ENCODE measurements at places on chromosomes 1 and 21. TPM values are rescaled to one million over a fixed set of nuclear protein-coding genes. Genes with fewer than 3 reads are reported as not detected.

DNA sequence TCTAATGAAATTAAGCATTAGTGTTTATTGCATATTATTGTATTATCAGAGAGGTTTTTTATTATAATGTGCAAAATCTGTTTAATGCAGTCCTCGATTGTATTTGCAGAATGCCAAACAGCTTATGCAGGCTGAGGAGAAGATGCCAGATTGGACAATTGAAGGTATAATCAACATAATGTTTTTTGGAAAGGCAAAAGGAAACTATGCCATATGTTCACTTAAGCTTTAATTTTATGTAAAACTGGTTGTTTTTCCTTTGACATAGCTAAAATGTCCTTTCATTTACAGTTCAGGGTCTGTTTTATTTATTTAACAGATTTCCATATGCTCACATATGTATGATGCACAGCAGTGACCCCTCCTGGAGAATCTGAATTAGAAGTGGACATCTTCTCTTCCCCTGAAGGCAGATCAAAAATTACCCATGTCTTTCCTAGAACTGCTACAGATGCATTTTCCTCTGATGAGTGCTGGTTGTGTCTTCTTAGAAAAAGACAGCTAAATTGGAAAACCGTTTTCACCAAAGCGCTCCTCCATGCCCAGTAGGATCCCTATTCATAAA, 143.5 kb upstream of the USH2A start:
- DNase-seq, result peak; percentile 19

- DNase-seq, result no peak
Measured at GRCh38 chr1:94202241-94202640, 35.1 kb downstream of the ARHGAP29 start.

GRCh38 chr21:22292144-22292543, 1293.9 kb downstream of the NCAM2 start:
- DNase-seq, result no peak

DNA sequence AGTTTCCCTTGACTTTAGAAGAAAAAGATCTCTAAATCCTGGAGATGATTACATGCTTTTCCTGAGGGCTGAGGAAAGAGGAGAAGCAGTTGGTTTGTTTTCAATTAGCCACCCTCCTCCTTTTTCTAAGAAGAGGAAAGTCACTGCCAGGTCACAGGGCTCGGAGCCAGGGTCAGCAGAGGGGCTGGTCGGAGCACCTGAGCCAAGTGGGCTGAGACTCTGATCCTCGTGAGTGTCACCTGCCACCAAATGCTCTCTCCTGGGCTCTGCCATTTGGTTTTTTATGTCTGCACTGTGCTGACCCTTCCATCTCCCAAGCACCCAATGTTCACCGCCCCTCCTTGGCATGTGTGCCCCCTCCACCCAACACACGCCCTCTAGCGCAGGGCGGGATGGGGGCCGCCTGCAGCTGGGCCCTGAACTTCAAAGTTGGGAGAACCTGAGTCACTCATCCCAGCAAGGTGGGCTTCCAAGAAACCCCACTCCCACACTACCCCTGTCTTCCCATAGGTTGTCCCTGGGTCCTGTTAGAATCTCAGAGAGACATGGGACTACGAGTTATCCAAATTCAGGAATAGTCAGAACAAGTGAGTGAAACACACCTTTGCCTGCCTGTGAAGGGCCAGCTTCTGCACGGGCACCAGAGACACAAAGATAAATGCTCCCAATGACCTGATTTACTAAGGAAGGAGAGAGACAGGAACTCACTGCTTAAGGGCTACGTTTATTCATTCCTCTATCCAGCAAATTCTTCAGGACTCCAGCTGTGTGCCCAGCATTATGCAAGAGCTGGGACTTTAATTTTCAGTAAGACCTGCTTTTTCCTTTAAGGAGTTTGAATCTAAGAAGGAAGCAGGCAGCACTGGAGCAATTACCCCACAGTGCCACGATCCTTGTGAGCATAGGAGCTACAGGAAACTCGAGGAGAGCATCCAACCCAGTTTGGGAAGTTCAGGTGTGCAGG, 127.5 kb downstream of the RHOU start:
- DNase-seq, result no peak

DNA sequence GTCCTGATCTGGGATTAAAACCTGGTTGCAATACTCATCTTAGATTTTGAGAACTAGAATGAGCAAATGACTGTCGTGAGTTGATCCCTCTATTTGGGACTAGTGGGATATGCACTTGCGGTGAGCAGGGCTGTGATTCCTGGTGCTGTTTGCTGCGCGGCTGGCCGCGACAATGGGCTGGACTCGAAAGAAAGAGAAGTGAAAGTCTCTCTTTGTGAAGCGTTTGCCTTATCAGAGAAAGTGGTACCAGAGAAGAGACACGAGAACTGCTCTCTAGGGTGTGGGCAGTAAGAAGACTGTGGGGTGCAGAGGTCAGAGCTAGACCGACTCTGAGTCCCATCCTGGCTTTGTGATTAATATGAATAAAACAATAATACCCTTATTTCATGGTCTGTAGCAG, 8.6 kb downstream of the ST6GALNAC3 start:
- DNase-seq, result no peak

DNA sequence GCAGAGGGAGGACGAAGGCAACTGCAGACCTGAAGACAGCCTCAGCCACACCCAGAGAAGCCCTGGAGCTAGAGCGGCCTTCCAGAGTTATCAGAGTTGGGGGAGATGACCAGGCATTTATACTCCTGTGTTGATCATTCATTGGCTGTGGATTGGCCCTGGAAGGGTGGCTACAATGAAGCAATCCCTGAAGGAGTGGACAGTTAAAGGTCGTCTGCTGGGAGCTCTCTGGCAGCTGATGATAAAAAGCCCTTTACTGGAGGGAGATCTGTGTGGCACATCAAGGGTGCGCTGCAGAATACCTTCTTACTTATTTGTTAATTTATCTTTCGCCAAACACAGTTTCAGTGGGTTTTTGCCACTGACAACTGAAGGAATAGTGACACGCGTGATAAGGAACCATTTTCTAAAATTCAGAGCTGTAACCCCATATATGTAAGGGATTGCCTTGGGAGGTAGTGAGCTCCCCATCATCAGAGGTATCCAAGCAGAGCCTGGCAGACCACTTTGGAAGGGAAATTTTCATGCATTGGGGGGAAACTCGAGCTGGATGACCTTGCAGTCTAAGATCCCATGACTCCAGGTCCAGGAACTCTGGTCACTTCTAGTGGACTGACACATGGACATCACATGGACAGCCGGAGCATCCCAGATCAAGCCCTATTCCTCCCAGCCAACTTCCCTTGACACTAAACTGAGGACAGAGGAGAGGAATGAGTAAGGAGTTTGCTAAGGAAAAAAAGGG, 126.4 kb upstream of the GADD45A start:
- no peak for DNase-seq

DNA sequence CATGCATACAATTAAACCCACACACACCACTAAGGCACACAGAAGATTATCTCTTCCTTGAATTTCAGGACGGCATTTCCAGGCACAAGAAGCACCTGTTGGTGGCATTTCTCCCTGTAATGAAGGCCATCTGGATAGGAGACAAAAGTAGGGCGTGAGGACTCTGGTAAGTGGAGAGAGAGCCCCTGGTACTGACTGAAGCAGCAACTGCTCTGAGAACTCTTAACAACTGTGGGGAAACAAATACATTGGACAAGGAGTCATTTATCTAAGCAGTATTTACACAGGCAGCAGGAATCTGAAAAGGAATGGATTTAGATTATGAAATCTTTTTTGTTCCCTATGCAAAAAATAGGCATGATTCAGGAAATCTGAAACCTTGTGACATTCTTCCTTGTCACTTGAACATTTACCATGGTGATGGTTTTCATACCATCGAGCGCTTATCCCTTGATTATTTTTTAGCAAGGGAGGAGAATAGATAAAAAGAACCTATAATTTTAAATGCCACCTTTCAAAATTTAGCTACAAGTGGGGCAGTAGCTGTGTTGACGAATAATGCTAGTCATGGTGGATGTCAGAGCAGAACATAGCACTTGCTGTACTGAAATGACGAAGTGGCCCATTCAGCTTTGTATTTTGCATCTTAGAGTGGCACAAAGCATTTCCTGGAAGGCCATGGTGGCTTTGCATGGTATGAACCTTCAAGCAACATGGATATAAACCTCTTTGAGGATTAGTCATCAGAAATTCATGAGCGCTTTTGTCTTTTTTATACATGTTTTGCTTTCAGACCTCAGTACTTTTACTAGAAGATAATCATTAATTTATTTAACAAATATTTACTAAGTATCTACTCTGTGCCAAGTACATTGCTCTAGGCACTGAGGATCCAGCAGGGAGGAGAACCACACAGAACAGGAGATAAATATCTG, 362.0 kb downstream of the ADGRL2 start:
- DNase-seq, result no peak

GRCh38 chr1:48030211-48030610, 33.0 kb upstream of the TRABD2B start:
- no peak for DNase-seq

DNA sequence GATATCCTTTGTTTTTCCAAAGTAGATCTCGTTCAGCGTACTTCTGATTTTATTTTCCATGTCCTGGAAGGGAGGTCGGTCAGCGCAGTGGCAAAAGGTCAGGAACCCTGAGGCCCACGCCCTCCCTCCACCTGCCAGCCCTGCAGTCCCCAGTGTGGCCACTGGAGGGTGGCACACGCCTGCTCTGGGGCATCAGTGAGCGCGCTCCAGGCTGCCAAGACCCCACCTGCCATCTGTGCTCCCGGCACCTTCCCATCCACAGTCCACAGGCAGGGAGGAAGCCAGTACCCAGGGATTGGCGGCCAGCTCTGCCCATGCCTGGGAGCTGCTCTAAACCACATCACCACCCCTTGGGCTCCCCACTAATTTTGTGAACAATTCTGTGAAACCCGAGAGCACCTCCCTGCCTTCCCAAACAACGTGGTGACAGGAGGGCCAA, 32.3 kb downstream of the SLC66A1 start:
- DNase-seq, result peak; percentile 22

- no peak for DNase-seq
Measured at GRCh38 chr1:94296018-94296417, 58.6 kb upstream of the ARHGAP29 start.

GRCh38 chr1:212559929-212560328, 48.6 kb upstream of the ATF3 start:
- no peak for DNase-seq

GRCh38 chr21:37878946-37879660, 37.2 kb downstream of the KCNJ6 start:
- no peak for DNase-seq

DNA sequence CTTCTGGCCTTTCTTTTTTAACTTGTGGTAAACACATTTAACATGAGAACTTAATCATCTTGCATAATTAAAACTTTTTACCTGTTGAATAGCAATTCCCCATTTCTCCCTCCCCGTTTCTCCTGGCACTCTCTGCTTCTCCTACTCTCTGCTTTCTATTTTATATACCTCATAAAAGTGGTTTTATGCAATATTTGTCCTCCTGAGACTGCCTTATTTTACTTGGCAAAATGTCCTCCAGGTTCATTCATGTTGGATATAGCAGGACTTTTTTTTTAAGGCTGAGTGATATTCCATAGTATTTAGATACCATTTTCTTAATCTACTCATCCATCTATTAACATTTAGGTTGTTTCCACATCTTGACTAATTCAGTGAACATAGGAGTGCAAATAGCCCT, 35.0 kb downstream of the BTG3 start:
- DNase-seq, result no peak

DNA sequence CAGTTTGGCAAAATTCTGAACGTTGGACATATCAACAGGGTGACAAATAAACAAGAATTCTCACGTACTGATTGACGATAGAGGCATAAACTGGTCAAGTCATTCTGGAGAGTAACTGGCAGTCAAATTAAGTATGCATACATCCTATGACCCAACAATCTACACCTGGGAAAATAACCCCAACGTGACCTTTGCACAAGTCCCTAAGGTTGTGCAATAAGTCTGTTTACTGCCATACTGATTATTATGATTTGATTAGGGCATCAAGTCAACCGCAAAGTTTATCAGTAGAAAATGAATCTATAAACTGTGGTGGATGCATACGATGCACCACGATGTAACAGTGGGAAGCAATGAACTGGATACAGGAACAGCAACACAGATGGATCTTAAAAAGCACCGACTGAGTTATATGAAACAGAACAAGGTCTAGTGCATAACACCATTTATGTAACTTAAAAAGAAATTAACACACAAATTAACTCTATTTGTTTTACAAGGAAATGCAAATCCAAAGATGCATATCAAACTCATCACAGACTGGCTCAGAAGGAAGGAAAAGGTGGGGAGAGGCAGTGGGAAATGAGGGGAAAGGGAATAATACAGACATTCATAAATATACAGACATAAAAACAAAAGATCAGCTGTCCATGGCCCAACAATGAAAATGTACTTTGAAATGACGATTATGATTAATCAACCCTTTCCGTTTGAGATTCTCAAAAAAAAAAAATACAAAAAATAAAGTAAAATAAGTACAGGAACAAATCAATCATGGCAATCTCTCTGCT, 41.0 kb upstream of the SEC16B start:
- DNase-seq, result no peak

- no peak for DNase-seq
Measured at GRCh38 chr1:21670956-21671902, 2.1 kb upstream of the RAP1GAP start.

DNA sequence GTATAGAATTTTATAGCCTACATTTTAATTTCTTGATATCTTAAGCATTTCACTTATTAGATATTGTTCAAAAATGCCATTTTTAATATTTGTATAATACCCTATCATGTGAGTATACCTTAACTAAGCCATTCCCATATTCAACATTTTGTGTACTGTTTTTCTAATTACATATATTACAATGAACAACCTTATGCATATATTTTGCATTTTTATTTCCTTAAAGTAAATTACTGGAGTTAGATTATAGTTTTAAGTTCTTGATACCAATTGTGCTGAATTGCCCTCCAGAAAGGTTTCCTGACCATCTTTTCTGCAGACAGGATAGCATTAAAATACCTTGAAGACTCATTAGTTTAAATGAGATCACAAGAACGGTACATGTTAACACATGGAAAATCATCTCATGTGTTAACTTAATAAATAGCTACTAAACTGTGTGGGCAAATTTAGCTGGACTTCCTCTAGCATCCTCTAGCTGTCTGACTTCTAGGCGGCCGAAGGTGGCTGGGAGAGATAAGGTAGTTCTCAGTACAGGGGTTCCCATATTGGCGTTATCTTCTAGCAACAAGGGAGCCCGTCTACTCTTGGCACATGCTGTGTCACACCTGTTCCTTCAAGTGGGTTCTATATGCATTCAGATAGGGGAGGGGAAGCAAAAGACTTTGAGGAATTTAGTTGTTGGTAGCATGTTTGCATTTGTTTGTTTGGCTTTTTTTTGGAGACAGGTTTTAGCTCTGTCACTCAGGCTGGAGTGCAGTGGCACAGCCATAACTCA, 8.9 kb downstream of the DCLRE1B start:
- no peak for DNase-seq

ADCY10 gene
- total RNA-seq, result not detected

C1orf185 gene
- not detected for total RNA-seq

OR2L8 gene
- total RNA-seq, result not detected

FBLIM1 gene
- 4.1 TPM for total RNA-seq

UBE2U gene
- total RNA-seq, result not detected

TNN gene
- total RNA-seq, result not detected

OR2L2 gene
- not detected for total RNA-seq

FAM229A gene
- total RNA-seq, result 3.6 TPM

GPR25 gene
- not detected for total RNA-seq

IRF6 gene
- total RNA-seq, result 0.10 TPM

LEFTY2 gene
- not detected for total RNA-seq

Measured in NCI-H460 (cell line).